ENCODE measurements at places on chromosomes 16 and 17. TPM values are rescaled to one million over a fixed set of nuclear protein-coding genes. Genes with fewer than 3 reads are reported as not detected.

GRCh38 chr17:61805399-61805798 lies 57.9 kb downstream of the BRIP1 start:
- no peak overlapping the region for H3K4me3 ChIP-seq
- H3K27ac ChIP-seq, result no peak overlapping the region
- no peaks in the 10 kb centered on the region for H3K4me1 ChIP-seq
- no peaks in the 10 kb centered on the region for H3K27me3 ChIP-seq

DNA sequence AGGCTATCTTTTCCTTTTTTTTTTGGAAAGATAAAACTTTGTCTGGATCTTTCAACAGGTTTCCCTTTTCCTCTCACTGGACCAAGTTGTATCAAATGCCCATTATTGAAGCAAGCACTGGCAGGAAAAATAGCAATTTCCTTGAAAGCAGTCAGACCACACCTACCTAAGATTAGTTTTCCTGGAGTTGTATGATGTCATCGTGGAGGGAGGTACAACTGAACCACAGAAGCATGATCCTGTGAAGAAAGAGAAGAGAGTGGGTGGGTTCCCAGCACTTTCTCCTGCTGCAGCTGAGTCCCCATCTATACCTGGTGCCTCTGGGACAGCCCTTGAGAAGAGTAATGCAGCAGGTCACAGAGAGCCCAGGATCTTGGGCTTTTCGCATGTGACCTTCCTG lies 63.6 kb upstream of the ERCC4 start:
- H3K36me3 ChIP-seq, result no peaks in the 10 kb centered on the region
- no peak overlapping the region for H3K27ac ChIP-seq
- no peaks in the 10 kb centered on the region for H3K4me1 ChIP-seq

- H3K36me3 ChIP-seq, result no peaks in the 10 kb centered on the region
- no peaks in the 10 kb centered on the region for H3K27me3 ChIP-seq
- H3K4me3 ChIP-seq, result no peak overlapping the region
- peaks cover 4% of the 10 kb centered on the region for H3K4me1 ChIP-seq
- no peak for DNase-seq
These were observed 18.5 kb upstream of the APRT start for GRCh38 chr16:88830258-88830657.

DNA sequence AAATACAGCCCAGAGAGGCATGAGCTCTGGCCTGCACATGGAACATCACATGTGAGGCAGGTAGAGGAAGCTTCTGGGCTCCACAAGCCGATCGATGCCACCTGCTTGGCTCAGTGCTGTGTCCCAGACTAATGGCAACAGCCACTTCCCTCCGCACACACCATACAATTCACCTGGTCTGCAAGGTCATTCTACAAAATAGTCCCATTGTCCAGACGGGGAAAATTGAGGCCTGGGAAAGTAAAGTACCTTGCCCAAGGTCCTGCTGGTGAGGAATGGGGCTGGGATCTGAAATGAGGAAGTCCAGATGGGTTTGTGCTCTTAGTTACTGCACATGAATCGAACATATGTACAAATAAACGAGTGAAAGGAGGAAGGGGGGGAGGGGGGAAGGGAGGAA lies 88.0 kb downstream of the LITAF start:
- no peak for DNase-seq
- no peak overlapping the region for H3K4me3 ChIP-seq
- H3K4me1 ChIP-seq, result peaks cover 45% of the 10 kb centered on the region
- H3K27me3 ChIP-seq, result no peaks in the 10 kb centered on the region

GRCh38 chr17:9472541-9472940 lies 103.1 kb downstream of the STX8 start:
- no peak for DNase-seq
- no peaks in the 10 kb centered on the region for H3K4me1 ChIP-seq
- H3K27ac ChIP-seq, result no peak overlapping the region

DNA sequence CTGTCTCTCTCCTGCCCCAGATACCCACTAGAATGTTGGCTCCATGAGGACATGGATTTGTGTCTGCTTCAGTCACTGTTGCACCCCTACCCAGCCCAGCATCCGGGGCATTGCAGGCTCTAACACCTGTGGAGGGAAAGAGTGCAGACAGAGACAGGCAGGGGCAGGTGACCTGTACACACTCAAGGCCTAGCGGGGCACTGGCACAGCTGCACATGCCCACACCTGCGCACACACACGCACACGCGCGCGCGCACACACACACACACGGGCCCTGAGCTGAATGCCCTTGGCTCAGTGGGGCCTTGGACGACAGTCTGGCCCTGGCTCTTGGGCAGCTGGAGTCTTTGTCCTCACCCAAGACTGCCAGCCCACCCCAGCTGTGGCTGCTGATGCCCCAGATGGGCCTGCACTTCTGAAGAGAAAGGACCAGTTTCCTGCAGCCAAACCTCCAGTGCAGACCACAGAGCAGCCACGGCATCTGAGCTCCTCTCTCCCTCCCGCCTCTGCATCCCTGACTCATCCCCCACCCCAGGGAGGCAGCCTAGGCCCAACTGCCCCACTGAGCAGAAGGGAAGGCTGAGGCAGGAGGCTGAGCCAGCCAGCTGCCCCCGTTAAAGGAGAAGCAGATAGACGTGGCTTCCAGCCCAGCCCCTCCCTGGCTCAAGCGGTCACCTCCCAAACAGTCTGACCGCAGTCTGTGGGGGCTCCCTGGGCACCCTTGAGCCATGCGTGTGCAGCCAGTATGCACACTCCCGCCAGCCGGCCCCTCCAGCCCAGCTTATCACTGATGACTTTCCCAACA lies 12.3 kb upstream of the RAI1 start:
- DNase-seq, result no peak
- H3K27me3 ChIP-seq, result no peaks in the 10 kb centered on the region
- no peak overlapping the region for H3K27ac ChIP-seq
- no peaks in the 10 kb centered on the region for H3K36me3 ChIP-seq

- H3K4me3 ChIP-seq, result no peak overlapping the region
- peaks cover 5% of the 10 kb centered on the region for H3K36me3 ChIP-seq
- no peak overlapping the region for H3K27ac ChIP-seq
These were observed 6.9 kb downstream of the GAA start for GRCh38 chr17:80108036-80108971.

- no peaks in the 10 kb centered on the region for H3K4me1 ChIP-seq
- no peak for DNase-seq
- H3K27me3 ChIP-seq, result no peaks in the 10 kb centered on the region
- H3K36me3 ChIP-seq, result peaks cover 14% of the 10 kb centered on the region
- H3K27ac ChIP-seq, result no peak overlapping the region
- no peak overlapping the region for H3K4me3 ChIP-seq
These were observed 15.9 kb downstream of the FCSK start for GRCh38 chr16:70470141-70470926.

DNA sequence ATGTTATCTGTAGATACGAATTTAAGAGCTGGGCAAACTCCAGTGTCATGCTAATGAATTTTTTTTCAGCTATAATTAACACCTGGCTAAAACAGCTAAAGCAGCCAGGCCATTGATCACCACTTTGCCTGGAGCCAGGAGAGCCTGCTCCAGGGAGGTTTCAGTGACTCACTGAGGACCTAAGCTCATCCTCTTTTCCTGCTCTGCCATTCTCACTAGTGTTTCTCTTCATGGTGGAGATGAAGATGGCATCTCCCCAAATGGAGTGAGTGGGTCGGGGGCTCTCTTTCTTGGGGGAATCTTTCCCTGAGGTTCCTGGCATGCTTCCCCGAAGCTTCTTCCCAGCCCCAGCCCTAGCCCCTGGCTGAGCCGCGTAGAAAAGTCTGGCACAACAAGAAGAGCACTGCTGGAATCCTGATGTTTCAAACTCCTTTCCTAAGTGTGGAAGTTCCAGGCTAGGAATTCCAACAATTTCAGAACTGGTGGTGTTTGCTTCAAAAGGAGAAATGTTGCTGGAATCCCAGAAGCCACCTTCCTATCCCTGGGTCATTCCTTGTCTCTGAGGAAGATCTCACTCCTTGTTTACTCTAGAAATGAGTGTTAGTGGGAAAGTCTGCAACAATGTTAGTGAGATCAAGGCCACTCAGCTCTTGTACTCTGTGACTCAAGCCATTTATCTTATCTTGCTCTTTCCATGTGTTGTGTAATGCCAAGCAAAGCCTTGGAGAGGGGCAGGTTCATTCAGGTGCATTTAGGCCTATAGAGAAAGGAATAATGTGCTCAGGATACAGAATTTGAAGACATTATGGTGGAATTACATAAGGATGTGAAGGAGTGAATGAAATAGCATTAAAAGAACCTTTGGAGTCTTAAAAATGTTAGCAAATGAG lies 26.0 kb upstream of the B4GALNT2 start:
- no peak overlapping the region for H3K4me3 ChIP-seq
- H3K4me1 ChIP-seq, result no peaks in the 10 kb centered on the region
- no peaks in the 10 kb centered on the region for H3K27me3 ChIP-seq
- DNase-seq, result no peak

- peaks cover 3% of the 10 kb centered on the region for H3K27me3 ChIP-seq
- no peaks in the 10 kb centered on the region for H3K36me3 ChIP-seq
These were observed 4.5 kb downstream of the TMEM114 start for GRCh38 chr16:8585857-8586256.

DNA sequence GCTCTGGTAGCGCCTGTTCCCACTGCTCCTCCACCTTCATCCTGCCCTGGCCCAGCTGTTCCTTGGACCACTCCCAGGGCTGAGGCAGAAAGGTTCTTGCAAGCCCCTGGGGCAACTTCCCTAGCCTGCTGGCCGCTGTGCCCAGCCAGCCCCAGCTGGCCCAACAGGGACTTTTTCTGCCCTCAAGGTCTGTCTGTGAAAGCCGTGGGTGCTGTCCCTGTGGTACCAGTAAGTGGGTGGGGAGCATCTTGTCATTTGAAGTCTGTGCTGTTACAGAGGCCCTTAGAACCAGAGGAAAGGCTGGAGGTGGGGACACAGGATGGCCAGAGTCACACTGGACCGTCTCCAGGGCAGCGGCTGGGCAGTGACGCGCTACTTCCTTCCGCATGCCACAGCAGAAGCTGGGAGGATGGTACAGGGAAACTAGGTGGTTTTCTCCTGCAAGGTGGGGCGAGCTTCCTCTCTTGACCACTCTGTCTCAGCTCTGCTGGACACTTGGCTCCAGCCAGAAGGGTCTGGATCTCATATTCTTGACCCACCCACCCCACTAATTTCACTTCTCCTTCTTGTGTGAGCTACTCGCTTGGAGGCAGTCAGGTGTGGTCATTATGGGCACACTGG lies 87.8 kb downstream of the PLCG2 start:
- H3K4me1 ChIP-seq, result no peaks in the 10 kb centered on the region
- no peak overlapping the region for H3K4me3 ChIP-seq
- no peaks in the 10 kb centered on the region for H3K27me3 ChIP-seq
- H3K36me3 ChIP-seq, result no peaks in the 10 kb centered on the region
- H3K27ac ChIP-seq, result peak overlapping the region; percentile 22

- no peaks in the 10 kb centered on the region for H3K4me1 ChIP-seq
- no peaks in the 10 kb centered on the region for H3K36me3 ChIP-seq
- no peak overlapping the region for H3K27ac ChIP-seq
- DNase-seq, result no peak
These were observed 120.6 kb upstream of the RBBP6 start for GRCh38 chr16:24418733-24419132.

The SGSH gene
- 47.6 TPM for total RNA-seq

The TMEM114 gene
- total RNA-seq, result not detected

The ACAP1 gene
- total RNA-seq, result 7.6 TPM

The RNF222 gene
- 2.5 TPM for total RNA-seq

The PLA2G15 gene
- 18.2 TPM for total RNA-seq
